ENCODE measurements at places on chromosomes 1 and 21. TPM values are rescaled to one million over a fixed set of nuclear protein-coding genes. Genes with fewer than 3 reads are reported as not detected.

CDCA8 gene
- total RNA-seq, result 1.0 TPM

DNMT3L gene
- not detected for total RNA-seq

SLC6A17 gene
- total RNA-seq, result 2.3 TPM

RGS5 gene
- 359 TPM for total RNA-seq

IL24 gene
- total RNA-seq, result not detected

SPRR2E gene
- not detected for total RNA-seq

ELOA gene
- total RNA-seq, result 39.1 TPM

DLGAP3 gene
- 1.0 TPM for total RNA-seq

MAP3K21 gene
- total RNA-seq, result 21.6 TPM

FALEC gene
- not detected for total RNA-seq

TENT5C gene
- 22.2 TPM for total RNA-seq

OR14K1 gene
- total RNA-seq, result not detected

CDKN2C gene
- 12.5 TPM for total RNA-seq

HSD11B1 gene
- total RNA-seq, result 1.8 TPM

DNA sequence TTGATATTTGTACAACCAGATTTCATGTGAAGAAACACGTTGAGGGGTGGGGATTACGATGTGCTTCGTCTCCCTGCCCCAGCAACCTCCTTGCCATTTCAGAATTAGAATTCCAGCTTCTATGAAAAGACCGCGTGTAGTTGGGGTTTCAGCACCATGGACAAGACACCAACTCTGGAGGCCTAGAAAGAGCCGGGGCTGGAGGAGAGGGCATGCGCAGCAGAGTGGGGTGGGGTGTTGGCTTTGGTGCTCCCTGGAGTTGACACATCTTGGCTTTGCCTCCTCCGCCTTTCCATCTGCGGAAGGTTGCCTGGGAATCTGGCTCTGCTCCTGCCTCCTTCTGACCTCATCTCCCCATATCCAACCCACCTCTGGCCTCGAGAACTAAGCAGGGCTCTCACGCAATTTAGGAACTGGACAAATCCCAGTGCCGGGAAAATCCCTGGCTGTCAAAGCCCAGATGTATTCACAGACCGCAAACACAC, 11.8 kb downstream of the HTR6 start:
- DNase-seq, result no peak

GRCh38 chr1:2300004-2300771, 72.1 kb downstream of the SKI start:
- no peak for DNase-seq

DNA sequence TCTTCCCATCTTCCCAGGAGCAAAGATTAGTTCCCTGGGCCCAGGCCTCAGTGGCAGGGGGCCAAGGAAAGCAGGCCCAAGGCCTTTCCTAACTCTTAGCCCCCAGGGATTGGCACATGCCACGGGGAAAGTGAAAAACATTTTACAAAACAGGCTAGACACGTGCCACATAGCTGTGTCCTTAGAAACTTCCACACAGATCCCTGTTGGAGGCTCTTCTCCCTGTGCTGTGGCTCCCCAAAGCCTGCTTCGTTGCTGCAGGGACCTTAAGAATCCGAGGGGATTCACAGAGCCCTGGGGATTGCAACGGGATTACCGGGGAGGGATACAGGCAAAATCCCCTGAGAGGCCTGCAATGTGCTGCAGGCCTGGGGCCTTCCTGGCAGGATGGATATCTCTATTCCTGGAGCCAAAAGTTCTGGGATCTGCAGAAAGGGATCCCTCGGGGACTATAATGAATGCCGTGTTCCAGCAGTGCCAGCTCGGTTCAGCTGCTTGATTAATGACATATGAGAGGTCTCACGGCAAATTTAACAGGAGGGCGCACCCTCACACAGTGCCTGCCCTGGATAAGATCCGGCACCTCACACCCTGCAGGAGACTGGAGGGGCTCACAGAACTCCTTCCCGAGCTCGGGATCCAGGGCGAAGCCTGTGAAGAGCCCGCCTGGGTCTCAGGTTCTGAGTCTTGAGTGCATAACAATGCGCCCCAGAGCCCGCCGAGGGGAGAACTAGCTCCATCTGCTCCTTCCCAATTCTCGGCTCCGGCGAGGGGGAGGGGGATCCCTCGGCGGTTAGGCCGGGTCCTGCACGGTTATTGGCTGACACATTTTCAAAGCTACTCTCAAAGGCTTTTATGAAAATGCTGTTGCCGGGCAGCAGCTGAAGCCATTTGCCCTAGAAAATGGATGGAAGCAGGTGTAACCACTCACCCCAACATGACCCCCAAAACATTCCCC, 15.3 kb upstream of the RGS8 start:
- peak; percentile 81 for DNase-seq

- DNase-seq, result no peak
These were observed 6.4 kb downstream of the DSTYK start for GRCh38 chr1:205205055-205205454.

- DNase-seq, result no peak
These were observed 161.6 kb upstream of the RAB4A start for GRCh38 chr1:229109320-229109761.

DNA sequence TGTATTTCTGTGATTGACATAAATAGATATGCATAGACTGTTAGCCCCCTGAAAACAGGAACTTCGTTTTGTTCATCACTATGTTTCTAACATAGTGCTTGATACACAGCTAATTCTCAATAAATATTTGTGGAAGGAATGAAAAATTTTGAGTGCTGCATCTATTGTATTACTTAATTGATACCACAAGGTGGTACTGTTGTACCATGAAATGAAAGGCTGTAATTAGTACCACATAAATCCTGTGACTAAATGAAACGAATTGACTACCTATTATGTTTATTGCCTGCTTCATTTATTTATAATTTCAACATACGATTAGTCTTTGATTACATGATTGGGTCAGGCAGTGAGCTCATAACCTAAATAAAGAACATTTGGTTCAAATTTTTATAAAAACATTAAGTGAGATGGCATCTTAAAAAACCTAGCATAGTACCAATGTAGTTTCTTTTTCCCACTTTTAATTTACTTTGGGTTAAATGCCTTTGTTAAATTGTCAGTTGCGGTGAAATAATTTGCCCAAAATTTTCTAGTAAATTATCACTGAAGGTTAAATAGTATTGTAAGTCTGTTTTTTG, 15.0 kb upstream of the TGFB2 start:
- no peak for DNase-seq

- DNase-seq, result no peak
These were observed 654.6 kb downstream of the KIF26B start for GRCh38 chr1:245809361-245809760.

DNA sequence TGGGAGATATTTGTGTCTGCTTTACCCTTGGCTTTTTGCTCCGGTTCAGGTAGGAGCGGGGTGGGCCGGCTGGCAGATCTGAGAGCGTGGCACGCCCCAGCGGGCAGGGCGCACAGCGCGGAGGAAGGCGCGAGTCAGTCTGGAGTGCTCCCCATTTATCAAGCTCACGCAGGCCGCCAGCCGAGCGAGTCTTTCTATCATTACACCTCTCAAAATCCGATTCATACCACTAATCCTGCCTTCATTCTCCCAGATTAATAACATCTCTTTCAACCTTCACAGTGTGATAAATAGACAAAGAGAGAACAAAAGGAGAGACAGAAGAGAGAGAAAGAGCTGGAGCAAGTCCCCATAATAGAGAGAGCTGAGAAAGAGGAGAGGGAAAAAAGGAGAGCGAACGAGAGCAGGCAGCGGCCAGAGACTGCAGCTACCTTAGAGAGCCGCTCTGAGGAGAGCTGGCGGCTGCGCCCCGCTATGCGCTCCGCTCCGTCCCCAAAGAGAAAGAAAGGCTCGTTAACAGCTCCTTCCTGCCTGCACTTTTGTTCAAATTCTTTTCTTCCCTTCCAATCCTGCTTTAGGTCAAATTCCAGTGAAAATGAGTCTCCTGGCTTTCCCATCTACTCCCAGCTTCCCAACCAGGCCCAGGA, 48.0 kb downstream of the DMAP1 start:
- DNase-seq, result peak; percentile 9

GRCh38 chr1:173503391-173503790, 26.3 kb downstream of the PRDX6 start:
- no peak for DNase-seq

GRCh38 chr1:24973315-24973714, 43.2 kb upstream of the RUNX3 start:
- peak; percentile 35 for DNase-seq

DNA sequence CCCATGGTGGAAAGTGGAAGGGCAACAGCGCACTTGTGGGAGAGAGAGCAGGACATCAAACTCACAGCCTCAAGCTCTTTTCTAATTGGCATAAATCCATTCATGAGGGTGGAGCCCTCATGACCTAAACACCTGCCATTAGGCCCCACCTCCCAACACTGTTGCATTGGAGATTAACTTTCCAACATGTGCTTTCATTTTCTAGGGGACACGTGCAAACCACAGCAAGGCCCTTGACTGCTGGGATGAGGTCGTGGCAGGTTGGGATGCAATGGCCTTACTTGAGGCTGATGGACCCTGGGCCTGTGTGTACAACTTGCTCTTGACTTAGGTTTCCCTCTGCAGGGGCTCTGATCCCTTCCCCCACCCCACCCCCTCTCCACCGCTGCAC, 35.9 kb upstream of the NEK2 start:
- DNase-seq, result no peak

DNA sequence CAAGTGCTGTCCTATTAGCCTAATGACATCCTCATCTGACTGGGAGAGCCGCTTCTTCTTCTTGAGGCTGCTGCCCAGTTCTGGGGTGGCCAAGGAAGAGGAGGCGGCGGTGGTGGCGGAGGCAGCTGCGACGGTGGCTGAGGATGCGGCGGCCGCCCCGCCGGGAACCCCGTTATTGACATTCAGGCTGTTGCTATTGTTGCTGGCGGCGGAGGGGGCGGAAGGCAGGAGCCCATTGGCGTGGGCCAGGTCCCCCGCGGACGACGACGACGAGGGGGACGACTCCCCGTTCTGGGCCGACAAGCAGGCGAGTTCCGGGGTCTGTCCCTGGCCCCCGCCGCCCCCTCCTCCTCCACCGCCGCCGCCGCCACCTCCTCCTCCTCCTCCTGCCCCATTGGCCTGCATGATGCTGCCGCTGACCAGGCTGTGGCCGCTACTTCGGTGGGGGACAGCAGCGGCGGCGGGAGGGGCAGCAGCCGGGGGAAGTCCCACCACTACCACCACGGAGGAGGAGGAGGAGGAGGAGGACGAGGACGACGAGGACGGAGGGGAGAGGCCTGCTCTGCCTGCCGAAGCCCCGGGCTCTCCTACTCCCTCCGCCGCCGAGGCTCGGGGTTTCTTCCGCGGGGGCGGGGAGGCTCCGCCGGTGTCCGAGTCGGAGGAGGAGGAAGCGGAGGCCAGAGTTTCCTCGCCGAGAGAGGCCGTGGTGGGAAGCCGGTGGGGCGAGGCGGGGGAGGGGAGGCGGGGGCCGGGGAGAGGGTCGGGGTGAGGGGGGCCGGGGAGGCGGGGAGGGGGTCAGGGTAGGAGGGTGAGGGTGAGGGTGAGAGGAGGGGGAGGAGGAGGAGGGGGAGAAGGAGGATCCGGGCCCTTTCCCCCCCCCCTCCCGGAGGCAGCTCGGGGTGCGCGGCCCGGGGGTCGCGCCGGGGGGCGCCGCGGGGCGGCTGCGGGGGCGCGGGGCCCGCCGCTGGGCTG, 610 bp downstream of the WDR26 start:
- peak; percentile 48 for DNase-seq

- DNase-seq, result no peak
These were observed 272.8 kb downstream of the TNR start for GRCh38 chr1:175470591-175470990.

- no peak for DNase-seq
These were observed 210.2 kb downstream of the GREM2 start for GRCh38 chr1:240401731-240402130.

- peak; percentile 48 for DNase-seq
These were observed 40.2 kb downstream of the TBX19 start for GRCh38 chr1:168320800-168321450.

GRCh38 chr1:223226271-223226670, 83.2 kb upstream of the TLR5 start:
- DNase-seq, result no peak

DNA sequence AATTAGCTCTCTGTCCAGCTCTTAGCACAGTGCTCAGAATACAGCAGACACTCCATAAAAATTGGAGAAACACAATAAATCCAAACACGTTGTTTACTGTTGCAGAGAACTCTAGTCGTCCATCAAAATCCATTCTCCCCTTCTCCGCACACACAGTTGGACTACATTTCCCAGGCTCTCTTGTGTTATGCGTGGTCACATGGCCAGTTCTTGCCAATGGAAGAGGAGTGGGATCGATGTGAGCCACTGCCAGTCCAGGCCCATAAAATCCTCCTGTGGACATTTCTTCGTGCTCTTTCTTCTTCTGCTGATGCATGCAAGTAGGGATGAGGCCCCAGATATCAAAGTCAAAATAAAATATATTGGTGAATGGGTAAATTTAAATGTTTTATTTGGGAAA, 114.3 kb upstream of the FMN2 start:
- no peak for DNase-seq

GRCh38 chr1:234684856-234685255, 74.9 kb upstream of the IRF2BP2 start:
- DNase-seq, result no peak

- DNase-seq, result no peak
These were observed 311.5 kb downstream of the KIF26B start for GRCh38 chr1:245466261-245466660.

GRCh38 chr1:204254031-204254661, 40.4 kb upstream of the GOLT1A start:
- DNase-seq, result peak; percentile 86

DNA sequence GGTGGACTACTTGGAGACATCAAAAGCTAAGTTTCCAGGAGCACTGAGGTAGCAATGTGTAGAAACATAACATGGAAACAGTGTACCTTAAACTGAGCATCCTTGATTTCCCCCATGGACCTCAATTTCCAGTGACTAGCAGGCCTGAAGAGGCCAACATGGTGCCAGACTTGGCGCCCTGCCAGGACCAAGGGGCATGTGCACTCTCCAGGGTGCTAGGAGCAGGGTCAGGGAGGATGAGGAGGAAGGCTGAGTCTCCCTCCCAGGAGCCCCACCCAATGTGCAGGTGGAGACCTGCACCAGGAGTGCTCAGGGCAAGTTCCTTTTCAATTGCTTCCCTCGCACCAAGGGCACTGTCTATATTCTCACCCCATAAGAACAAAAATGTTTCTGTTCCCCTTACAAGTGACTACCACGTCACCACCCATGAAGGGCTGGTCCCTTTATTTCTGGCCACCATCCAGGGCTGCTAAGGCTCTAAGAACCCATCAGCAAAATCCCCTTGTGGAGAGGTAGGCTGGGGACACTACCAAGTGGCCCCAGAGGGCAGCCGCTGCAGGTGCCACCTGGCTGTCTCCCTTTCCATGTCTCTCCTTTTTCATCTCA, 39.2 kb downstream of the MX1 start:
- no peak for DNase-seq

DNA sequence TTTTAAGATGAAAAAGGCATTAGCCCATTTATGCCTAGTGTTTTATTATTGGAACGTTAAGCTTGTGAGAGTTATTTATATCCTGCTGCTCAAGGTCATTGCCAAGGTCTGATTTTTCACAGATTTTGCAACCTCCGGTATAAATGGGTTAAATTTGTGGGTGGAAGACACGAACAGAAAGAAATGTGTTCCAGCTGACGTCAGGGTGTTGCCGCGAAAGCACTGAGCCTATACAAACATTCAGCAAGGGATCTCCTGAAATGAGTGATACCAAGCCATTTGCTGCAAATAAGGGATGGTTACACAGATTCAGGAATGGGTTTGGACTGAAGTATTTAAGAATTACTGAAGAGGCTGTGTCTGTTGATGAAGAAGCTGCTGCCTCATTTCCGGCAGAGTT, 32.2 kb downstream of the TMED5 start:
- DNase-seq, result no peak

GRCh38 chr1:225519166-225519863, 91.5 kb upstream of the LBR start:
- DNase-seq, result no peak

- peak; percentile 60 for DNase-seq
These were observed 268.7 kb downstream of the CHRM3 start for GRCh38 chr1:239655023-239655422.
